ENCODE measurements at places on chromosomes 12 and 14.

DNA sequence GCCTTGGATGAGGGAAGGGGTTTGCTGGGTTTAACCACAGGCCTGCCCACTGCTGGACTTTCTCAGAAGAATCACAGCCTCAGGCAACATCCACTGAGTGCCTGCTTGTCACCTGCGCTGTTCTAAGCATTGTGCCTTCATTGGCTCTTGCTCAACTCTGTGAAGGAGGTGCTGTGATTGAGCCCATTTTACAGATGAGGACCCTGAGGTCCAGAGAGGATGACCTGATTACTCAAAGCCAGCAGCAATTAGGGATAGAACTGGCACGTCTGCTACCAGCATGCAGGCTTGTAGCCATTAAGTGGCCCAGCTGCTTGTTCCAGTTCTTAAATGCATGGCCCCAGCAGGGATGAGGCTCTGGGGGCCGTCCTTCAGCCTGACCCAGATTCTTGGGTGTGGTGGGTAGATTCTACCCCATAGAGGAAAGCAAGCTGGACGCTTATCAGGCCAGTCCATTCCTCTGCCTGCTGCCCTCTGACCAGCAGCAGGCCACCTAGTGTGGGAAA, 54.6 kb downstream of the ESRRB start:
- no peaks in the 10 kb centered on the region for H3K27me3 ChIP-seq
- DNase-seq: no peak
- H3K4me1 ChIP-seq: no peaks in the 10 kb centered on the region
- no peaks in the 10 kb centered on the region for H3K36me3 ChIP-seq
- no peak overlapping the region for H3K27ac ChIP-seq
- no peak overlapping the region for H3K4me3 ChIP-seq

- no peaks in the 10 kb centered on the region for H3K36me3 ChIP-seq
- DNase-seq: no peak
- H3K4me1 ChIP-seq: no peaks in the 10 kb centered on the region
- no peak overlapping the region for H3K27ac ChIP-seq
- H3K27me3 ChIP-seq: peaks cover 14% of the 10 kb centered on the region
- H3K4me3 ChIP-seq: no peak overlapping the region
These were observed 86.4 kb downstream of the RFX4 start for GRCh38 chr12:106669216-106669615.

DNA sequence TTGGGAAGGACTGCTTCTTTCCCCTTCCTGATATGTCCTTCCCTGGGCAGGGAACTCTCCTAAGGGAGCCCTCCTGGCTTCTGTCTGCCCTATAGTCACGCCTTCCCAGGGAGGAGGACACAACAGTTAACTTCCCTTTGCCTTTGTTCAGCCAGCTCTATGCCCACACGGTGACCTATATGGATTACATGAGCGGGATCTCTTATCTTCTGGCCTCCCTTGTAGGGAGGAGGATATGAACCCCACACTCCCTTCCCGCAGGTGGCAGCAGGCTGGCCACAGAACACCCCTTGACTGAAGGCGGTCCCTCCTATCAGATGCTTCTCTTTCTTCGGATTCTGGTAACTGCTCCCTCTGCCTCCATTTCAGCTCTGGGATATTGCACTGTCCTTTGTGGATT, 135.6 kb upstream of the MAX start:
- peaks cover 10% of the 10 kb centered on the region for H3K4me1 ChIP-seq
- no peak overlapping the region for H3K27ac ChIP-seq
- H3K27me3 ChIP-seq: no peaks in the 10 kb centered on the region
- no peak for DNase-seq
- no peak overlapping the region for H3K4me3 ChIP-seq
- H3K36me3 ChIP-seq: no peaks in the 10 kb centered on the region

DNA sequence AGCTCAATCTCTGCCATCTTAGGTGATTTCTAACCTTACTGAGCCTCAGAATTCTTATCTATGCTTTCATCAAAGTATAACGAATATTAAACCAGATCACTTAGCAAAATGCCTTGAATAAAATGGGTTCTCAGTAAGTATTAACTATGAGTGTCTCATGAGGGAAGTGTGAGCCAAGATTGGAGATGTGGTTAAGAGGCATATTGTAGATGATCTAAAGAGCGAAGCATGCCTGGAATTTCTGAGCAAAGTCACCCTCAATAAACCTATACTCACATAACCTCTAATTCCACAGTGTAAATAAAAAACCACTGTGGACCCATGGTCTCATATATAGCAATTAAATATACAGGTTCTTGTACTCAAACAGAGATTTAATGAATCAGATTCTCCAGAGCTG, 193.1 kb upstream of the FSCB start:
- H3K36me3 ChIP-seq: no peaks in the 10 kb centered on the region
- no peaks in the 10 kb centered on the region for H3K4me1 ChIP-seq
- DNase-seq: no peak
- no peaks in the 10 kb centered on the region for H3K27me3 ChIP-seq

GRCh38 chr12:116372815-116373214, 95.3 kb upstream of the MED13L start:
- H3K27me3 ChIP-seq: no peaks in the 10 kb centered on the region
- no peaks in the 10 kb centered on the region for H3K36me3 ChIP-seq
- no peak for DNase-seq
- no peak overlapping the region for H3K27ac ChIP-seq
- H3K4me1 ChIP-seq: peaks cover 11% of the 10 kb centered on the region
- no peak overlapping the region for H3K4me3 ChIP-seq

- DNase-seq: no peak
- no peak overlapping the region for H3K4me3 ChIP-seq
- H3K27ac ChIP-seq: no peak overlapping the region
These were observed 70.7 kb upstream of the GALNT9 start for GRCh38 chr12:132400011-132400641.

GRCh38 chr14:98018628-98019027, 1221.4 kb downstream of the VRK1 start:
- no peaks in the 10 kb centered on the region for H3K27me3 ChIP-seq
- no peak overlapping the region for H3K4me3 ChIP-seq
- H3K36me3 ChIP-seq: no peaks in the 10 kb centered on the region
- no peak for DNase-seq
- H3K4me1 ChIP-seq: peaks cover 19% of the 10 kb centered on the region
